Activated gamma-delta T cell (primary cell): ENCODE measurements at places on chromosomes 4 and X.

DNA sequence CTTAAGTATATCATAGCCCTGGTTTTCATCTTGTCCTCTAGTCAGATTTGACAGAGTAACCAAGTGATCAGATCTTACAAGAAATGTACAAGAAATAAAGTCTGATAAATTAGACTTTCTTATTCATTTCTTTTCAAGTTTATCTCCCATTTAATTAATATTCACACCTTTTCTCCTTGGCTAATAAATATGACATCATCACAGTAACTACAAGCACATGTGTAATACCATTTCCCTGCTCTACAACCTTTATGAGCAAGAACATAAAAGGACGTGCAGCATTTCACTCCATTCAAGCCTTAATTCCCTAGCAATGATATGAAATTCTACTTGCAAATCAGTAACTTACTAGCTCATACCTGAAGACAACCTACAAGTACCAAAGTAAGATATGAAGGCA is 88.5 kb downstream of the BRWD3 start:
- no peak for DNase-seq

GRCh38 chrX:41257801-41258200 is 76.2 kb upstream of the DDX3X start:
- no peak for DNase-seq

DNA sequence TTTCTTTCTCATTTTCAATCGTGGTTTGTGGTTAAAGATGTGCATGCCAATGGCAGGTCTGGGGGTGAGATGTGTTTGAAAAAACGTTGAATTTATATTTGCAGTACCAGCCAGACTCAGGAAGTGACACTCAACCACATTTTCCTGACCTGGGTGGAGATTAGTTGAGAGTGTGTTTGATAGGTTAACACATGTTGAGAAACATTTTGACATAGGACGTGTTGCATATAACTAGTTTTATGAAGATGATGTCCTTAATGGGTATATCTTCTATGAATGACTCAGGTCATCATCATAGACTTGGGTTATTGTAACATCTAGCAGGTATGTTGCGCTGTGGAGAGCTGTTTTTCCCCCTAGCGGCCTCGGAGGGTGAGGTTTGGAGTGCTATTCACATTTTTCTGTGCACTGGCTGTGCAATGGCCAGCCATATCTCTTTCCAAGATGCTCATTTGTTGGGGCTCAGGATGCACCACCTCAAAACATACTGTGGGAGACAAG is 21.7 kb upstream of the CD38 start:
- no peak for DNase-seq

GRCh38 chr4:139866276-139866962 is 200.8 kb downstream of the MGST2 start:
- no peak for DNase-seq

GRCh38 chr4:148311526-148311925 is 130.7 kb downstream of the NR3C2 start:
- no peak for DNase-seq

DNA sequence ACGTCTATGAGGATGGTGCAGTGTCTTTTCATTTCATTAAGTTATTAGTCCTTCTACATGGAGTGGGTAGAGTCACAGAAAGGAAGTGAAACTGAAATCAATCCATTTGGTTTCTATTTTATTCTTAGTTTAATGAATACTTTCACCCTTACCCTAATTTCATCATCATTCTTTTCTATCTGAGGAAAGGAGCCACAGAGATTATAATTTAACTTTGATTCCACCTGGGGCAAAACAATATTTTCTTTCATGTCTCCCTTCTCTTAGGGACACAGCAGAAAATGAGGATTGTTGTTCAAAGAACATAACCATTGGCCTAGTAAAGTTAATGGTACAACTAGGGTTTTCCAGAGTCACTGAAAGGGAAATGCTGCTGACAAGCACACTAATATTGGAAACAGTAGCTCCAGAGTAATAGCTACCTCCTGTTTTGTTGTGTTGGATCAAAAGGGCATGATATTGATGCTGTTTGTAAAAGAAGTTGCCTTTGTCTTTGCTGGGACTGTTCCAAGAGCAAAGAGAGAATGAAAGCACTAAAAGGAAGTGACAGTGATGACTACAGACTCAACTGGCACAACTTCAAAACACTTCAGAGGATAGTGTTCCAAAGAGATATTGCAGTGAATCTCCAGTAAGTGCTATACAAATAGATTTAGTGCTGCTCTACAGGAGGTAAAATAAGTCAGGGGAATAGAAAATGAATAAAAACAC is 247.1 kb upstream of the PITX2 start:
- no peak for DNase-seq

DNA sequence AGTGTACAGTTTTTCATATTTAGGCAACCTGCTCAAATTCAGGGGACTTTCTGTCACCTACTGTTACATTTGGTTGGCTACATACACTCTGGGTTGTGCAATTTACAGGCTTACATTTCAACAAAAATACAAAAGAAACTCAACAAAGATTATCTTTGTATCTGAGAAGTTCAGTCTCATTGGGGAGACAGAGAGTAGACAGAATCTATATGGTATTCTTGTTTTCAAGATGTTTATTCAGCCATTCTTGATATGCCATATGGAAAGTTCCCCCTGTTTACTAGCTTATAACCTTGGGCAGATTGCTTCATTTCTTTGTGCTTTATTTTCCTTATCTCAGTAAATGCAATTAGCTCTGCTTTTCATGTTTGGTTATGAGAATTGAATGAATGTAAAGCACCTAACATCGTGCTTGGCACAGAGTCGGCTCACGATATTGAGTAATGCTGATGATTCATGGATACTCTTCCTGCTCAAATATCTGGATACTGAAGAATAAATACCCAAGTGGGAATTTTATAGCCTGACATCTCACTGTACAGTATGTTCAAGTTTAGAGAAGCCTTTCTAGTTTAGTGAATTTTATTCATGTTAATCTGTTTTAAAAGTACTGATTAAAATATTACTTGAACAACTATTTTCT is 96.5 kb upstream of the PACRGL start:
- no peak for DNase-seq
